ENCODE measurements at places on chromosomes 5 and 9.

- no peak for DNase-seq
Measured at GRCh38 chr5:13480834-13481233, 463.7 kb downstream of the DNAH5 start.

DNA sequence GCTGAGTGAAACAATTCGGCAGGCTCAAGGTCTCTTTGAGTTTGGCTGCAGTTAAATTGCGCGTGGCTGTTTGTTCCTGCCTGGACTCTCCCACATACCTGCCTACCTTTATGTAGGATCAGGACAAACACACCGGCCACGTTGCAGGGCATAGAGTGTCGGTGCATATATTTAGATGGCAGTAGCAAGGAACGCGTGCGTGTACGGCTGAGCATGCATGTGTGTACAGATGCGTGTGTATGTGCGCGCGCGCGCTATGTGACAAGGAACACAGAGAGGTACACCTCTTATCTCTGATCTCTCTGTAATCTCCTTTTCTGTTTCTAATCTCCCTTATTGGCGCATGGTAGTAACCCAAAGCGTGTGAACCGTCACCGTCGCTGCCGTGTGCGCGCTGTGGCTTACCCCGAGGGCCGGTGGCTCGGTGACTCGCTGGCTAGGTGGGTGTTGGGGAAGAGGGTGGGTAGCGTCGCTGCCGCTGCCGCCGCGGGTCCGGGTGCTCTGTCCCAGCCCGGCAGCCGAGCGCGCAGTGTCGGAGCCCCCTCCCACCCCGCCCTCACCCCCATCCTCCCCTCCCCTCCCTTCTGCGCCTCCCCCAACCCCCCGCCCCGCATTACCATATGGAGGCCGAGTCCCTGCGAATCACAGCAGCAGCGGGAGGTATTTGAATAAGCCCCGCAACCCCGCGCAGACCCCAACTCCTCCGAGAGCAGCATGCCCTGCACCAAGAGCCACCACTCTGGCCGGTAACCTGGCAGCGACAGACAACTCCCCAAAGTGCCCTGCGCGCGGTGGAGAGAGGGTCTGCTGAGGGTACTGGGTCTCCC, 204.8 kb downstream of the MEF2C start:
- DNase-seq = no peak

GRCh38 chr9:135809166-135809565, 98.2 kb downstream of the CAMSAP1 start:
- DNase-seq = no peak

GRCh38 chr9:37060833-37061232, 26.8 kb upstream of the PAX5 start:
- no peak for DNase-seq

DNA sequence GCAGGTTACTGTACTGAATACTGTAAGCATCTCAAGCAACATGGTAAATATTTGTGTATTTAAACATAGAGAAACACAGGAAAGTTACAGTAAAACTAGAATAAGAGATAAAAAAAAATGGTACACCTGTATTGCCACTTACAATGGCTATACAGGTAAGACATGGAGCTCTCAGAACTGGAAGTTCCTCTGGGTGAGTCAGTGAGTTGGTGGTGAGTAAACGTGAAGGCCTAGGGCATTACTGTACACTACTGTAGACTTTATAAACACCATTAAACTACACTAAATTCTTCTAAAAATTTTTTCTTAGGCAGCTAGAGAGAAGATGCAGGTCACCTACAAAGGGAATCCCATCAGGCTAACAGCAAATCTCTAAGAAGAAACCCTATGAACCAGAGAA, 872.9 kb downstream of the TAF11L14 start:
- no peak for DNase-seq

- DNase-seq = no peak
Measured at GRCh38 chr5:149127394-149127955, 13.8 kb upstream of the ABLIM3 start.

DNA sequence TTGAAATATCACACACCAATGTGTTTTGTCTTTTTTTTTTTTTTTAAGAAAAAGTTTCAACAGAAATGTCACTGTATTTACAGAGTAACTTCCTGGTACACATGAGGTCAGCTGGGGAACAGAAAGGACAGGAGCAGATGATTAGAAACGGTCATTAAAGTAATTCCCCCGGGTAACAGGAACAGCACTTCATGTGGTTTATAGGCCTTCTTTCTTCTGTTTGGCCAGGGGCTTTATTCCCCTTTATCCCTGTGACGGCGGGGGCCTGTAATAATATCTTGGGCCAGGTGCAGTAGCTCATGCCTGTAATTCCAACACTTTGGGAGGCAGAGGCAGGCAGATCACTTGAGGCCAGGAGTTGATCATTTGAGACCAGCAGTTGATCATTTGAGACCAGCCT, 30.5 kb upstream of the MSH3 start:
- DNase-seq = no peak

DNA sequence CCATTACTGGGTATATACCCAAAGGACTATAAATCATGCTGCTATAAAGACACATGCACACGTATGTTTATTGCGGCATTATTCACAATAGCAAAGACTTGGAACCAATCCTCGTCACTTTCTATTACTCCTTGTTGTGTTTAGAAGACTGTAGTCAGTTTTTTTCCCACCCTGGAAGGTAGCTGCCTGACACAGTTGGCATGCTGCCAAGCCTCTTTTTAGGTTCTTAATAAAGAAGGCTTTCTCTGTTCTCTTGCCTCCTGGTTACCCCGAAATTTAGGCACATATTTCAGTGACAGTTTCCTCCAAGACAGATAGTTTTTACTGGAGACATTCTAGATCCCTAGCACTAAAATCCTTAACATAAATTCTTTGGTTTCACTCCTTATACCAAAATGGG, 205.4 kb upstream of the PCSK5 start:
- DNase-seq = no peak

GRCh38 chr9:35436933-35437332, 53.0 kb upstream of the RUSC2 start:
- DNase-seq = no peak
